ENCODE measurements at places on chromosomes 3 and 15. TPM values are rescaled to one million over a fixed set of nuclear protein-coding genes. Genes with fewer than 3 reads are reported as not detected.

DNA sequence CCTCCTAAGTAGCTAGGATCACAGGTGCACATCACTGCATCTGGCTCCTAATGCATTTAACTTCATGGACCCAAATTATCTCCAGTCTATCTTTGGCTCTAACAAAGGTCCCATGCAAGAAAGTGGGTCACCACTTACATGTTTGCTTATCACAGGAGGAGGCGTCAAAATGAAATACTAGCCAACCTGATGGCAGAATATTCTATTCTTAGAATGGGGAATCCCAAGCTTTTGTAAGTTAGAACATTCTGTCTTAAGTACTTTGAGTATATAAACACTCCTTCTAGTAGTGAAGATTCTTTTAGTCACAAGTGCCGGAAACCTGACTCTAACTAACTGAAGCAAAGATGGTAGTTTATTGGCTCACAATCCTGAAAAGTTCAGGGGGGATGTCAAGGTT lies 72.0 kb upstream of the ADAMTS9 start:
- DNase-seq, result no peak

DNA sequence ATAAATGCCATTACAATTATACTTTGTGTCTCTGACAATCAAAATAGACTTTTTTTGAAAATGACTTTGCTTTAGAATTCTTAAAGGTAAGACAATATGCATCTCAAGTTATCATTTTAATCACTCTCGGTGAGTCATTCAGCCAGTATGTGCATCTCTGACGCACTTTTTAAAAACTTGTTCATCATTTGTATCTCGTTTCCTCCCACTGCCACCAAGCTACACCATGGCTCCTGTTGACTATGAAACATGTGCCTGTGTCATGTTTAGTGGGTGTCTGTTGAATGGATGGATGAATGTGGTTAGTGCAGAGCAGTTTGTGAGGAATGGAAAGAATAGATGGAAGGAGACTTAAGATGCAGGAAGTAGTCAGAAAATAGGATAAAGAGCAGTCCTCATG lies 68.6 kb downstream of the ARPP21 start:
- no peak for DNase-seq

DNA sequence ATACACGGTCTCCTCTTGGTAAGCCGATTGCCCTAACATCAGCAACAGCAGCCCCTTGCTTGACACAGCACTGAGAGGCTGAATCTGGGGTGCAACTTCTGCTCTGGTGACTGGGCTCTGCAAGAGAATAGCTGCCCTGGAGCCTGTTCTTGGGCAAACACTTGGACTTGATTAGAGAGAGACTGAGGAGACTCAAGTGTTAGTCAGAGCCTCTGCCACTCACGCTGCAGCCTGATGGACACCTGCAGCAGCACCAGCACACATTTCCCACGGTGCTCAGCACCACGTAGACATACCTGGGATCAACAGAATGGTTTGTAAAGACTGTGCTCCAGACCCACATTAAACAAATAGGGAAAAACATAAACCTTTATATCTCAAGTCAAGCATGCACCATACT lies 35.8 kb upstream of the UMPS start:
- DNase-seq, result no peak

- DNase-seq, result no peak
Observed at GRCh38 chr3:97957617-97958311, 14.5 kb downstream of the RIOX2 start.

DNA sequence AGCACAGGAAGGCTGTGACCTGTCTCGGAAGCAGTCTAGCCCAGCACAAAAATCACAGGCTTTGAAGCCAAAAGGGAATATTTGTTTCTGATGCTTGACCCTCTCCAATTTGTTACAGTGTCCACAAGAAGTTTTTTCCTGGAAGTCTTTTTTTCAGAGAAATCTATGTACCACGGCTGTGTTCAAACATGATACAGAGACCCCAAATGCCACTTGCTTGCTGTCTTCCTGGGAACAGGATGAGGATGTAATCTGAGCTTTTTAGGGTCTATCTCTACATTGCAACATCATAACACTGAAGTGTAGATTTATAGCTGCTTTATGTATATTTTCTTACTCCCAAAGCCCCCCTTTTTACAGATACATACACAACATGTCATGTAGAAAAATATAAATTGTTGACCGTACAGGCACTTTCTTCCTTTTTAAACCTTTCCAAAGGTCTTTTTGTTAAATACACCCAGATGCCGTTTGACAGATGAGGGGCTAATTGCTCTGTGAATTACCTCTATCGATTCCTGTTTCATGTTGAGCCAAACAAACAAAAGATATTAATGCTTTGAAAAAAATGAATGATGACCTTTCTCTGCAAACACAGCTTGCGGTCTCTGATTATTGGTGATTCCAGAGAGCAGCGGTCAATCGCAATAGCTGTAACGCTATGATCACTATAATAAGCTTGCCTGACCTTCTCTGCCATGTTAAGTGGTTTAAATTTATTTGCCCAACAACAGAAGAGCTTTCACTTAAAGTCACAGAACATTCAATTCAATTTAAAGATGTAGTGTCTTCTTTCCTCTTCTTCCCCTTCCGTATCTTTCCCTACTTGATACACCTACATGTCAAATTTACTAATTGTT lies 875.9 kb upstream of the NR2F2 start:
- DNase-seq, result no peak

DNA sequence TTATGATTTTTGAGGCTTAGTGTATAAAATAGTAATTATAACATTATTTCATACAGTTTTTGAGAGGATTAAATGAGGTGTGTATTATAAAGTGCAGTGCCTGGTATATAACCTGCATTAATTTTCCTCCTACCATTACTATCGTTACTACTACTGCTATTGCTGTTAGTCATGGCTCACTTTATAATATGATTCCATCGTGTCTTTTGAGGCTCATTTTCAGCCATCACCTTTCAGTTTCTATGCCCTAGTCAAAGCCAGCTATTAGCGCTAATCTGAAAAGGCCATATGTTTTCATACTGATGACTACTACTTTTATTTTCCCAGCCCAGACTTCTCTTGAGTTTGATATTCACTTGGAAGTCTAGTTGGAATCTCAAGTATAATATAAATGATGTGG lies 5.5 kb downstream of the MEF2A start:
- DNase-seq, result no peak

Gene NEK11
- 22.1 TPM for polyA plus RNA-seq

Gene TMEM207
- polyA plus RNA-seq, result 22.3 TPM

All from right renal cortex interstitium (tissue), 3 donors.